H4 (cell line): ENCODE measurements at places on chromosomes 2 and 18.

DNA sequence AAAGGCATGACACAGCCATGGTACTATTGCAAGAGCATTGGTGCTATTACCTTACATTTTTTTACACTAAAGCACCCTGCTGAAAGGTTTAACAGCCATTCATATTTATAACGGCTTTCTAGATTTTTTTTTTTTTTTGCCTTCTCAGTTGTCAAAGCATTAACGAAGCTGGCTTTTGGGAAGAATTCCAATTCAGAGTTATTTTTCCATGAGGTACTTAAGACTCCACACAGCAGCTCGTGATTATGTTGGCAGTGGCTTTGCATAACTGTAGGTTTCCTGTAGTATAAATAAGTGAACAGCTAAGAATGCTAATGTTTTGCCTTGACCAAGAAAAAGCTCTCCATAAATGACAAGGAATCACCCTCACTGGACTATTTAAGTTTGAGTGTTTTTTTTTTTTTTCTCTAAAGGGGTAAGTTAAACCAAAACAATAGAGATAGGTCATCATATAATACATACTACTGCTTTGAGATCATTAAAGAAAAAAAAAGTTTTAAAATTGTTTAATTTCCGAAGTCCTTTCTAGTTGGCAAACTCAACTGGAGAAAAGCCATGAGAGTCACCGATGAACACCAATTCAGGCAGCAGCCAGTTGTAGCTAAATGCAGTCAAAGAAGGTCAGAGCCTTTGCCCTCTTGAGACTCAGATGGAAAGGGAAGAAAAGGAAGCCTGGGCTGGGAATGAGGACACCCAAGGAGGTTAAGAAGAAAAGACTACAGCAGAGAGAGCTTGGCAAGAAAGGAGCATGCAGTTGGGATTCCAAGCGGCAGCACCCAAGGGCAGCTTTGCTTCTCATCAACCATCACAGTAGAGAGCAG is 187.4 kb upstream of the NCKAP5 start:
- DNase-seq, result peak; percentile 93

DNA sequence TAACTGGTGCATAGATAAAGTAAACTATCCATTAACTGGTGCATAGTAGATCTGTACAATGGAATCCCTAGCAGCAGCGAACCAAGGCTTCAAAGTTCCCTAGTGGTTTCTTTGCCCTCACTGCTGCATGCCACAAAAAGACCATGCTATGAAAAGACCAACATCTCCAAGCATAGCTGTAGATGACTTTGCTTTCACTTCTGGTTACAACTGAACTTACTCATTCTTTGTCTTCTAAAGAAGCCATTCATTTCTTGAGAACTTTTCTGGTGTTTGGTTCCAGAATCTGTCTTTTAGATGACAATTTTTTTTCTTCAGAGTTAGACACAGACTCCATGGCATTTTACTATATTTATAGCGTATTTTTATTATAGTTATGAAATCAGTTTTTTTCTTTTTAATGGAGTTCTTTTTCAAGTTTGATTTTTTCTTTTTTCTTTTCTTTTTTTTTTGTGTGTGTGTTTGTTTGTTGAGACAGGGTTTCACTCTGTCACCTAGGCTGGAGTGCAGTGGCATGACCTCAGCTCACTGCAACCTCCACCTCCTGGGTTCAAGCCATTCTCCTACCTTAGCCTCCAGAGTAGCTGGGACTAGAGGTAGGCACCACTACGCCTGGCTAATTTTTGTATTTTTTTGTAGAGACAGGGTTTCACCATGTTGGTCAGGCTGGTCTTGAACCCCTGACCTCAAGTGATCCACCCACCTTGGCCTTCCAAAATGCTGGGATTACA is 63.6 kb downstream of the SLC35F5 start:
- DNase-seq, result no peak

GRCh38 chr2:191922736-191923651 is 76.1 kb upstream of the CAVIN2 start:
- DNase-seq, result no peak

- DNase-seq, result no peak
Observed at GRCh38 chr2:173254659-173255058, 100.0 kb upstream of the CDCA7 start.

- DNase-seq, result no peak
Observed at GRCh38 chr2:201523506-201523905, 72.0 kb downstream of the STRADB start.

DNA sequence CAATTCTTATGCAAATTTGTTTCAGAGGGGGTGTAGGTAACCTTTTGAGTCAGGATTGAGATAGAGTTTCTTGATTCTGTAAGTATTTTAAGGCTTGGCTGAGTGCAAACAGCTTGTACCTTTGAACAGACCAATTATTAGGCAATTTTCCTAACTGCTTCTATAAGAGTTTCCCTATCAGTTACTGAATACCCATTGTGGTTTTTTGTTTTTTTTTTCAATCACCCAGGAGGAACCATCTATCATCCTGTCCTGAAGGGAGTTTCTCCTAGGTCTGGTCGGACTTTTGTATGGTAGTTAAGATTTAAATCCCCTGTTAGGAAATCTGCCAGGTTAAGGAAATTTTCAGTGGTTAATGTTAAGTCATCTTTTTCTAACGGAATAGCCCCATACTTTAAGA is 319.4 kb upstream of the SLC39A10 start:
- no peak for DNase-seq

- DNase-seq, result peak; percentile 7
Observed at GRCh38 chr2:212683346-212684097, 144.9 kb upstream of the ERBB4 start.
